Activated CD8-positive, alpha-beta memory T cell treated with anti-CD3 and anti-CD28 coated beads, Interleukin-2, amount 10 ng/mL, durations not matched to agents 7 days and 5 days (primary cell): ENCODE measurements at places on chromosomes 5 and 9. TPM values are rescaled to one million over a fixed set of nuclear protein-coding genes. Genes with fewer than 3 reads are reported as not detected.

DNA sequence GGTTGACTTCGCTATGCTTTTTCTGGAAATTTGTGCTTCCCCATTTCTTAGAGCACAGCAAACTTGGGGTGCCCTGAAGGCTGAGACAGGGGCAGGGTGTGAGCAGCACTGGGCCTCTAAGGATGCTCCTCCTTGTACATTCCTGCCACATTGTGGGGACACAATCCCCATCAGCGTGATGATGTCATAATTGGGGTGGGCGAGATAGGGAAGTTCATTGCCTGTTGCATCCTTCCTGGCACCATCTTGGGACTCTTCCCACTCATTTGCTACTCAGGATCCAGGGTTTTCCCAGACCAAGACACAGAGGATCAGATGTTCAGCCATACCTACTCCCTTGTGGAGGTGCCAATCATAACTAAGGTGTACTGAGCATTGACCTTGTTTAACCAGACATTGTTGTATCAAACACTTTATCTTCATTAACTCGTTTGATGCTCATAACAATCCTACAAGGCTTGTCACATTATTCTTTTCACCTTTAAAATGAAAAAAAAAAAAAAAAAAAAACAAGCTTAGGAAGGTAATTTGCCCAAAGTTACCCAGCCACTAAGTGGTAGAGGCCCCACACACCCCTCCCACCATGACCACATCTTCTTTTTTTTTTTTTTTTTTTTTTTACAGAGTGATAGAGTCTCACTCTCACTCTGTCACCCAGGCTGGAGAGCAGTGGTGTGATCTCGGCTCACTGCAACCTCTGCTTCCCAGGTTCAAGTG, 87.6 kb downstream of the UGCG start:
- no peak for DNase-seq

DNA sequence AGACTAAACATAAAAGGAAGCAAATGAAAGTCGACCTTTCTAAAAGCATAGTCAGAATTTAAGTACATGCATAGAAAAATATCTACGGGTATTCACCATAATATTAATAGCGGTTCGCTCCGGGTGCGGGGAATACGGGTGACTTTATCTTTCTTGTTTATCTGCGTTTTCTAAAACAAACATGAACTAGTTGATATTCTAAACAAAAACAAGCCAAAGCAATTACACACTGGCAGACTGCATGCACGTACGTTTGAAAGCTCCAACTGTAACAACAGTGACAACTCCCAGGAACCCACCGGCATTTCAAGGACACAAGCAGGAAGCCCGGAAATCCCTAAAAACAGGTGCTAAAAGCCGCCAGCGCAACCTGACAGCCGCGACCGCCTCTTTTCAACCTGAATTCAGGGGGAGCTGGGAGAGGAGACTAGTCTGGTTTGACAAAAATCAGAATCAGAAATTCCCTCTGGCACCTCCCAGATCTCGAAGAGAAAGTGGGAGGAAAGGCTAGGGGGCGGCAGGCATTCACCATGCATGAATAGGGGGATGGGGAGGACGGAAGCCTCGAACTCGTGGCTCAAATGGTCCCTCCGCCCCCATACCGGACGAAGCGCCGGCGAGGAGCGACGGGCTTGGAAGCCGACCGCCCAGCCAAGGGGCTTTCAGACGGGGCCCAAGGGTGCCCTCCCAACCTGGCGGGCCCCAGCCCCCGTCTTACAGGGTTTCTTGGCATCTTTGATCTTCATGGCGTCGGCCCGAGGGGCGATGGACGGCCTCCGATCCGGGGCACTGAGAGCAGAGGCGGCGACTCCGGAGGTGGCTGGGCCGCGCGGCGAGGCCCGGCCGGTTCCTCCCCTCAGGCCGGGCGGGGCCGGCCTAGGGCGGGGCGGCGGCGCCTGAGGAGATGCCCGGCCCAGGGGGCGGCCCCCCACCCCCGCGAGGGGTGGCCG, at the start of gene PANK3:
TSS of gene PANK3 (minus strand) at position 831 of the 950 bp plus-strand sequence. CDS start at position 746, 85 bp downstream.
- no peak for DNase-seq

The ACER2 gene
- total RNA-seq = 2.1 TPM

- no peak for DNase-seq
Measured at GRCh38 chr5:59358005-59358861, 535.3 kb downstream of the PDE4D start.

DNA sequence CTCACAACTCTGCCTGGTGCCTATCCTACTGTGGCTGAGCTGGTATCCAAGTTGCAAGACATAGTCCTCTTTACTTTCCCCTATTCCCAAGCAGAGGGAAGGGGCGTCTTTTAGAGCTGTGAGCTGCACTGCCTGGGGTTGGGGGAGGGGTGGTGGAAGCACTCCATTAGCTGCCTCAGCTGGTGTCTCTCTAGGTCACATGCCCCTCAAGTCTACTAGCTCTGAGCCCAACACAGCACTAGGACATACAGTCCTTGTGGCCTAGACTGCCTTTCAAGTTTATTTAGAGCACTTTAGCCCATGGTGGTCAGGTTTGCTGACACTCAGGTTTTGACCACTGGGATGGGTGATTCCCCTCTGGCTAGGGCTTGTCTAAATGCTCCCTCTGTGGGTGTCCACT, 54.7 kb downstream of the SREK1 start:
- DNase-seq = no peak

GRCh38 chr5:54603372-54603771, 85.8 kb downstream of the SNX18 start:
- no peak for DNase-seq

The ZNF883 gene
- total RNA-seq = not detected

GRCh38 chr9:89367281-89367680, 49.0 kb downstream of the SECISBP2 start:
- no peak for DNase-seq

The PCDHGB2 gene
- total RNA-seq = 0.12 TPM

GRCh38 chr9:70409280-70409679, 5.2 kb downstream of the KLF9 start:
- DNase-seq = no peak

DNA sequence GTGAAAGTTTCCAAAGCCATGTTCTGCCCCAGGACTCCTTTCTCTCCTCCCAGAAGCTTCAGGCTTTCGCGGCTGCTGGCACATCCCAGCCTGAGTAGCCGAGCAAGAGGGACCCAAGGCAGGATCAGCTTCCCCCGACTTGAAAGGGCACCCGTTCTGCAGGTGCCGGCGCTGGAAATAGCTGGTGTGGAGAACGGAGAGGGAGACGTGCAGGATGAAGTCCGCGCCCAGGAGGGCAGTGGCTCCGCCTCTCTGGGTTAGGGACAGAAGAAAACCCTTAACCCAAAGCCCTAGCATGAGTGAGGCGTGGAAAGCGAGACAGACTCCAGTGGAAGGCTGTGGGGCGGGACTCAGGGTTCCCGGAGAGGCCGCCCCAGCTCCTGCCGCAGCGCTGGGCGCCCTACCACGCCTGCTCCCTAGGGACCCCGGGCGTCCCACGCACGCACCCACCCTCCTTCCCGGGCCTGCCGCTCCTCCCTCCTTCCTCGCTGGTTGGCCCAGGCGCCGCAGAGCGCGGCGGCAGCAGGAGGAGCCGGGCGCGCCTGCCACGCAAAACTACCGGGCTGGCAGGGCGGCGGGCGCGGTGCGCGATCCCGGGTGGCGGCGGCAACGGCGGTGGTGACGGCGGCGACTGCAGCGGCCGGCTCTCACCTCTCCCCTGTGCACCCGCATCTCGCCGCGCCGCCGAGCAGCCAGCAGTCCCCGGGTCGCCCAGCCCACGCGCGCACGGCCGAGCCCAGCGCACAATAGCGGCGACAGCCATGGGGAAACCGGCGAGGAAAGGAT, at the start of gene SLC1A1:
TSS of gene SLC1A1 (plus strand) at position 550 of the 786 bp plus-strand sequence. CDS start at position 762, 212 bp downstream.
- no peak for DNase-seq

The PCDHA1 gene
- not detected for total RNA-seq

DNA sequence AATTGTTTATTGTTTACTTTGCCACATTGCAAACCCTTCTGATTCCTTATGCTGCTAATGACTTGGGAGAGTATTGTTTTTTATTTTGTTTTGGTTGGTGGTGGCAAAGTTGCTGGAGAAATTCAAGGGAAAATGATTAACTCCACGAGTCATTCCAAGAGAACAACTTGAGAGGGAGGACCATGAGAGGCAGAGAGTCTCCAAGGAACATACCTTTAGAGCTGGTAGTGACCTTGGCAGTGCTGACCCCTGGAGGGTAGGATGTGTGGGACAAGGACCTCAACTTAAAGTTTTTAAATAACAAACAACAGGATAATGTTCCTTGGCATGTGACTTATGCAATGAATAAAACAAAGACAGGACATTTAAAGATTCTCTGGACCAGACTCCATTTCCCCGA, 139.7 kb downstream of the LRRC70 start:
- no peak for DNase-seq

- no peak for DNase-seq
Measured at GRCh38 chr5:58965677-58966414, 383.0 kb downstream of the RAB3C start.

DNA sequence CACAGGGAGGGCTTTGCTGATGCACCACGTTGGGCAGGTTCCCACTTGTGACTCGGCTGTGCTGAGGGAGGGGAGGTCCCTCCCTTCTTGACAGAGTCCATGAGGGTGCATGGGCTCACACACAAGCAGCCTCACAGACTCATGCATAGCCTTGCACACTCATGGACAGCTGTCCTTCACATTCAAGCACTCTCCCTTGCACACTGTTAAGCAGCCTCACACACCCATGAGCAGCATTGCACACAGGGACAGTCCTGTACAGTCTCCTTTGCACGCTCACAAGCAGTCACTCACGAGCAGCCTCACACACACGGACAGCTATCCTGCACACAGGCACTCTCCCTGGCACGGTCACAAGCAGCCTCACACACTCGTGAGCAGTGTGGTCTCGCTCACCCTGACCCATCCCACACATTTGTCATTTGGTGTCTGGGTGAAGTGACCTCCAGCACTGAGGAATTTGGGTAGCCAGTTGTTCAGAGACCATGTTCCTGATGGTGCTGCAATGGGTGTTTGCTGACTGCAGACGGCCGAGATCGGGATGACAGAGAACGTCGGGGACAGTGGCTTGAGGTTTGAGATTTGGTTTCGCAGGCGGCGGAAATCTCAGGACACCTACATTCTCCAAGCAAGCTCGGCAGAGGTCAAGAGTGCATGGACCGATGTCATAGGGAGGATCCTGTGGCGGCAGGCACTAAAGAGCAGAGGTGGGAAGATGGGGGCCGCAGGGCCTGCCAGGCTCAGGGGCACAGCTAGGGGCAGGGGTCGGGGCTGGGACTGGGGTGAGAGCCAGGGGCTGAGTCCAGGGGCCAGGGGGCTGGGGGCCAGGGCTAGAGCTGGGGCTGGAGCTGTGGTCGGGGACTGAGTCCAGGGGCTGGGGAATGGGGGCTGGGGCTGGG, 17.7 kb upstream of the LRRC14B start:
- DNase-seq = no peak

- DNase-seq = no peak
Measured at GRCh38 chr5:1175015-1175414, 26.4 kb upstream of the SLC6A19 start.

GRCh38 chr5:53331463-53331862, 149.0 kb upstream of the FST start:
- no peak for DNase-seq

DNA sequence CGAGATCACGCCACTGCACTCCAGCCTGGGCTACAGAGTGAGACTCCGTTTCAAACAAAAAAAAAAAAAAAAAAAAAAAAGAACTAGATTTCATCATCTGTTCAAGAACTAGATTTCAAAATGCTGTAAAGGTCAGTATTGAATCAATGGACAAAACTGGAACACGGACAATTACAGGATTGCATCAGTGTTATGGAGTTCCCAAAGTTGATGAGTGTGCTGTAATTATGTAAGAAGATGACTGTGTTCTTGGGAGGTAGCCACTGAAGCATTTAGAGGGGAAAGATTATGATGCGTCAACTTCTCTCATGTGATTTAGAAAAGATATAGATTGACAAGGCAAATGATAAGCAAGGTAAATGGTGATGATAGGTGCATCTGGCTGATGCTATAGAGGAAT, 6.5 kb downstream of the FAM240B start:
- DNase-seq = no peak

- no peak for DNase-seq
Measured at GRCh38 chr9:28056466-28056865, 483.2 kb upstream of the C9orf72 start.

DNA sequence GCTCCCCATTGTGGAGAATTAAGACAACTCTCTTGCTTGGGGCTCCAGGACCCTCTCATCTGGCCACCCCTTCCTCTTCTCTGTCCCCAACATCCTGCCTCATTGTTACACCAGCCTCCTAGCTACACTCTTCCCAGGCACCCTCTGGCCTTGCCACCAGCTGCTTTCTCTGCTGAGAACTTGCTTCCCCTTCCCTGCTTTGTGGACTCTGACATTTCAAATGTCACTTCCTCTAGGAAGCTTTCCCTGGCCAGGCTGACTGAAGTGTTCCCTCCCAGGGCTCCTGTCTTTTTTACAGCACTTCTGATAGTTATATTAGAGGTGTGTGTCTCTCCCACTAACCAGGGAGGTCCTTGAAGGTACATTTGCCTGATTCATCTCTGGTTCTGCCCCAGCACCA, 194.0 kb upstream of the KLF4 start:
- no peak for DNase-seq

The LRRC19 gene
- total RNA-seq = not detected

GRCh38 chr9:37373621-37374020, 48.9 kb upstream of the GRHPR start:
- no peak for DNase-seq

DNA sequence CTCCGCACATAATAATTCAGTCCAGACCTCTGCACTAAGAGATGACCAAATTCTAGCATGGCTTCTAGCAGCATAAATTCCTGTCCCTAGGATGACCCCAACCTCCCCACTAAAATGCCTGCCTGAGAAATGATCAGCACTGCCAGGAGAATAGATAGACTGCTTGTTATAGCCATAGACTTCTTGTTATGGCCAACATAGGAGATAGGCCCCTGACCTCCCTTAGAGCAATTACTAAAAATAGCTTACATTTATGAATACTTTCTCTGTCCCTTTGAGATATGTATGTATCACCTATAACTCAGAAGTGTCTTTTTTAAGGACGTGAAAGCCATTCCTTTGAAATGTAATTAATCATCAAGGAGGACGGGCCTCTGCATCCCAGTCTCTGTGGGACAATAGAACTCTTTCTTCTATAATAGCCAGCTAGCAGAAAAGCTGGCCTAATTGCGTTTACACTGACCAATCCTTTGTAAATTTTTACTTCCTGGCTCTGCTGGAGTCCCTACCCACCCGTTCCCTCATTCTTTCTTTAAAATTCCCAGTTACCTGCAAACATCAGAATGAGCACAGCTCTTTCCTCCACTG, 1002.7 kb downstream of the CDH18 start:
- DNase-seq = no peak

DNA sequence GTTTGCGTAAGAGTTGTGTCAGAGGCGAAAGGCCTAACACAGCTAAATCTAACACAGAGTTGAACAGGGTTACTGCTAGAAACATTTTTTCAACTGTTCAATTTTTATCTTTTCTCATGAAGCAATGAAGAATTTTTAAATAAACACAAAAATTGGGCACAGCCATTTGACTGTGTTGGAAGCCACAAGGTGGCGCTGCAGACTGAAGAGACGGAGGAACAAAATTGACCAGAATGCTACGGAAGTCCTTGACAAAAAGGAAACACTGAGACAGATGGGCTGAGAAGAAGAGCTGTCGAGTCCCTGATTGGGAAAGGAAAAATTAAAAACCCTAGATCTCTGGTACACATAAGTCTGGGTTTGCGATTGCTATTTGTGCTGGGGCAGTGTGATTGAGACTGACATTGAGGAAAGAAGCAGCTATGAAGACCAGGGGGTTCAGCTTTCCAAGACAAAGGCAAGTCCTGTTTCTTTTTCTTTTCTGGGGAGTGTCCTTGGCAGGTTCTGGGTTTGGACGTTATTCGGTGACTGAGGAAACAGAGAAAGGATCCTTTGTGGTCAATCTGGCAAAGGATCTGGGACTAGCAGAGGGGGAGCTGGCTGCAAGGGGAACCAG, at the start of gene PCDHB9:
TSS of gene PCDHB9 (plus strand) at position 265 of the 616 bp plus-strand sequence. CDS start at position 423, 158 bp downstream.
- no peak for DNase-seq

The LHX6 gene
- not detected for total RNA-seq

The MEIKIN gene
- total RNA-seq = not detected
